ENCODE measurements at places on chromosomes 7 and 10.

DNA sequence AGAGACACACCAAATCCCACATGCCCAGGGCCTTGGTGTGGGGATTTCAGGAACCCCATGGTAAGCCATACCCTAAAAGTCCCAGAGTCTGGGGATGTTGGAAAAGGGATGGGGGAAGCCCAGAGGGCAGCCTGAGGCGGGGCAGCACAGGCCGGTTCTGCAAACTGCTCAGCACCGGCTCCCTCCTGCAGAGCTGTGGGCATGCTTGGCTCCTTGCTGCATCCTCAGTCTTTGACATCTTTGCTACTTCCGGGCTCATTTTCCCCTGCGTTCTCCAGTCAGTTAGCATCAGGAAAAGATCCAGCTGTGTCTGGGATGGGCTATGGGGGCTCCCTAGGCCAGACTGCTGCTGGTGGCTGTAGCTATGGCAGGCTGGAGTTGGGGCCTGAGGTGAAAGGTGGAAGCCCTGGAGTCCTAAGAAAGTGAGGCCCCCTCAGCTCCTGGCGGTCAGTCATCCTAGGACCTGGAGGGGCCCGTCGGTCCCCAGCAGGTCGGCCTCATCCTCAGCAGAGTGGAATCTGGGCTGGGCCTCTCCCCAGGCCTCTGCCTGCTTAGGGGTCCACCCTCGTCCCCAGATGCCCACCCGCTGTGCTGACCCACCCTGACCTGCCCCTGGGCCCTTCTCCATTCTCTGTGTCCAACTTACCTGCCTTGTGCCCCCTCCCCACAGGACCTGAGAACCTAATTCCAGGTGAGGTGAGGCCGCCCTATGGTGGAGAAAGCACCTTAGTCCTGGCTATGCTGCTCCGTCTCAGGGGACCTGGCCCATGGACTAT lies 9.3 kb downstream of the TBATA start:
- no peak for DNase-seq

DNA sequence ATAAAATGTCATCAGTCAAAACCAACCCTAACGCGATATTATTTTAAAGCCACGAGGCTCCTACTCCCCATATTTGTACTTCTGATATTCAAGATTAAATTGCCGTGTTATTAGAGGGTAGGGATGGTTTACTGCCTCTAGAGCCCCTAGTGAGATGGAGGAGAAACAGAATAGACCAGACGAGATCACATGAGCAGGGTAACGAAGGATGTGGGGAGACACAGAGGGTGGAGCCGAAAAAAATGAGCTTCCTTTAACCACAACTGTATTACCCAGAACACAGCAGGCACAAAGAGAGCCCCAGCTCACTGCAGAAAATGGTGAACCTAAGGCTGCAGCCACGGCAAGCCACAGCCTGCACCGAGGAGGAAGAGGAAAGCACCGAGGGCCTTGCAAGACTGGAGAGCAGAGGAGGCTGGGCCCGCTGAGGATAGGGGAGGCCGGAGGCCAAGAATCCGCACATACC lies 14.3 kb downstream of the ZC3HAV1 start:
- no peak for DNase-seq

- DNase-seq, result no peak
Observed at GRCh38 chr10:86693721-86694369, 25.5 kb downstream of the LDB3 start.

DNA sequence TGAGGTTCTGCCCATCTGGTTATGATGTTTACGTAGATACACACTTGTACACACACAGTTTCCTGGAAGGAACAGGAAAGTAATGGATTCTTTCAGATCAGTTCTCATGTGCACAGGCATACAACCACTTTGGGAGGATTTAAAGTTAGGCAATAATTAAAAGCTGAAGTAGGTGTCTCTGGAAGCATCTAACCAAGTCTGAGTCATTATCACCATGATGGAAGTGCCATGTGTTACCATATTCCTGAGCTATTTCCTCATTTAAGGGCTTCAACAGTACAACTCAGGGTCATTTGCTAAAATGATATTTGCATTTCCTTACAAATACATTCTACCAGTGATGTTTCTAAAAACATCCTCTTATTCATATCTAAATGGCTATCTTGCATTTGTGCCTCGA lies 41.4 kb upstream of the BET1 start:
- DNase-seq, result no peak

DNA sequence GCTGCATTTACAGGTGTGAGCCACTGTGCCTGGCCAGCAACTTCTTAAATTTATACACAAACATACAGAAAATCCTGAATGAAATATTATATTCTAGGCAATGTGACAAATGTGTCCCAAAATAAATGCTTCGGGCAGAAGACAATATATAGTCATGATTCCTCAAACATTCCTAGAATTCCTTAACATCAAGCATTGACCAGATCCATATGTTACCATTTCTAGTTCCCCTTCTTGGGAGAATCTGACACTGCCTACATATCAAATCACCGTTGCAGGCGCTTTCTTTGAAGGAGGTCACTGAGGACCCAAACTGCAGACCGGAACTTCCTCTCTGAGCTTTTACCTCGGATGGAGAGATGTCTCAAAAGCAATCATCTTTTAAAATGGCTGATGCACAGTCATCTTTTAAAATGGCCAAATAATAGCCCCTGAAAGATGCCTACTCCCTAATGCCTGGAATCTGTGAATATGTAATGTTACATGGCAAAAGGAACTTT lies 323.5 kb downstream of the PHF14 start:
- DNase-seq, result no peak

- DNase-seq, result no peak
Observed at GRCh38 chr7:40437936-40438634, 303.3 kb downstream of the SUGCT start.

DNA sequence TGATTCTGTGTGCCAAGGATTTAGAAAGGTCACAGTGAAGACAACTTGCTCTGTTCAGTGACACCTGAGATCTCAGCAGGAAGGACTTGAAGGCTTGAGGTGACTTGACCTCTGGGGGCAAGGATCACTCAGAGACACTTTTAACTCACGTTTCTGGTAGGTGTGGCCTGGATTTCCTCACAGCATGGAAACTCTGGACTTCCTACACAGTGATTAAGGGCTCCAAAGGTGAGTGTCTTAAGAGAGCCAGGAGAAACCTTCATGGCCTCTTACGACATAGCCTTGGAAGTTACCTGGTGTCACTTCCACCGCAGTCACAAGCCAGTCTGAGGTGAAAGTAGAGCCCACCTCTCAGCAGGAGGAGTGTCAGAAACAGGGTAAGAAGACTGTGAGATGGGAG lies 38.1 kb upstream of the ADO start:
- no peak for DNase-seq

GRCh38 chr10:119273413-119273812 lies 66.0 kb downstream of the GRK5 start:
- no peak for DNase-seq

- no peak for DNase-seq
Observed at GRCh38 chr10:100653238-100653956, 92.0 kb upstream of the PAX2 start.

- DNase-seq, result no peak
Observed at GRCh38 chr7:48295296-48295971, 124.2 kb downstream of the ABCA13 start.

GRCh38 chr7:155071916-155072571 lies 1.9 kb downstream of the HTR5A start:
- DNase-seq, result no peak

- no peak for DNase-seq
Observed at GRCh38 chr10:24952707-24953645, 570 bp upstream of the PRTFDC1 start.

DNA sequence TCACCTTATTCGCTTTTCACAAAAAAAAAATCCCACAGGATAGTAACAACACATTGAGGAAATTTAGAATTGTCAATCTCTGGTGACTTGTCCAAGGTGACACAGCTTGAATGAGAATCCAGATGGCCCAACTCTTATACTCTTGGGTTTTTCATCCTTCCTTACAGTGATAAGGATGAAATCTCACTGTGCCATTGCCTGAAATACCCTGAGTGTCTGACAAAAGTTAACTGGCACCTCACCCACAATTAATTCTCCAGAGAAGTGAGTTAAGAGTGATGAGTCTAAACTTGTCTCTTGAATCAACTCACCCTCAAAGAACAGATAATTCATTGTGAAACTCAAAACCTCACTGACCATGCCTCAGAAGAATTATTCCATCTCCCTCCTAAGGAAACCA lies 18.9 kb downstream of the CHRM2 start:
- DNase-seq, result no peak
